Liver (tissue), 10 donors: ENCODE measurements at places on chromosomes 12 and 14.

- no peak for DNase-seq
Measured at GRCh38 chr12:105485321-105485910, 154.9 kb downstream of the C12orf75 start.

DNA sequence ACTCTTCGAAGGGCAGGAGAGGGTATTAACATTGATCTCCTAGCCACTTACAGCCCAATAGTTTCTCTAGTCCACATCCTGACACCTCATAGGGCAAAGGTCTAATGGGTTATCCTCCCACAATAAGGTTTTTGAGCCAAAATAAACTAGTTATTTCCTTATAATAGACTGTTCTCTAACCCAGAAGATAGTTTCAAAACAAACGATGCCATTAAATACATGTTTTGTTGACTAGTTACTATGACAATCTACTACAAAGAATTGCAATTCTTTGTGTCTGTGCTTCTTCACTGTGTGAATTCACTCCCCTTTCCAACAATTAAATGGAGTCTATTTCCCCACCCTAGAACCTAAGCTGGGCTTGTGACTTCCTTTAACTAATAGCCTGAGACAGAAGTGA, 6.4 kb upstream of the ACTR10 start:
- no peak for DNase-seq

DNA sequence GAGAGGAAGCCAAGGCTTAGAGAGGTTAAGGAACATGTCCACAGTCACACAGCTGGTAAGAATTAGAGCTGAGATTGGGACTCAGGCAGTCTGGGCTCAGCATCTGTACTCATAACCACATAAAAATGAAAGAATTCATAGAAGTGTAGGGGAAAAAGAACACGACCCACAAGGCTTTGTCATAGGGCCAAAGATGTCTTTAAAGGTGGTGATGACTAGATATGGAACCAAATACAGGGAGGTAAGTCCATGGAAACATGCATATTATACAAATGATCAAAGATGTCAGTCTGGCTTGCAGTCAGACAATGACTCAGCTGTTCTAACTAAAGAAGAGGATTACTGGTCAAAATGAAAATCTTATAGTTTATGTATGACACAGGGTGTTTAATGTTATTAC, 7.2 kb upstream of the SSPN start:
- no peak for DNase-seq

- no peak for DNase-seq
Measured at GRCh38 chr12:28177905-28178304, 12.4 kb upstream of the CCDC91 start.

DNA sequence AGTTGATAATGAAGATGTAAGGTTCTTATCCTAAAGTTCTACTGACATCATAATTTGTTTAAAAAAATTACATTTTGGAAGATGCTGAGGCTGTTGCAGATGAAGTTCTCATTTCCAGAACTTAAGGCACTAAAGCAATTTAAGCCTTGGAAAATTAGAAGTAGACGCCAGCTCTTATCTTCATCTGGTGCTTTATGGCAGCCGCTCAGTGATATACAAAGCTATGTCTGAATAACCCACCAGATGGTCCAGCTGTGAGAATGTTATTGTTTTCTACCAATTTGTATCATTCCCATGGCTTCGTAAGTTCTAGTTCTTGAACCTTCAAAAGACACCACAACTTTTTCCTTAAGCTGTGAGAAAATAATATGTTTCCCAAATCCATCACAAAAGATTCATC, 212.1 kb upstream of the ARID2 start:
- DNase-seq, result no peak

DNA sequence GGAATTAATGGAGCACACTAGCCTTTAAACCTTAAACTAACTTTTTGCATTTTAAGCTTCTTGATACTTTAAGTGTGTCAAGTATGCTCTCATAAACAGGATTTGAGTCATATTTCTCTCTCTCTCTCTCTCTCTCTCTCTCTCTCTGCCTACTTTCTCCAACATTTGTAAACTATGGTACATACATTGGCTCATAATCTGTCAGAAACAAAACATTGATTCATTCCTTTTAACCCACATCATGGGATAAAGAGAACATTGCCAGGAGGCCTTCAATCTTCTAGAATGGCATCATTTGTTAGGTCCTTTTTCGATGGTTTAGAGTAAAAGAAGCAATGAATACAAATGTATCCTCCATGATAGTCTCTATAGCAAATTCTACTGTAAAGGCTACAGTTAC, 81.6 kb upstream of the RERGL start:
- no peak for DNase-seq

GRCh38 chr14:72708708-72709475, 185.0 kb downstream of the DPF3 start:
- DNase-seq, result no peak

GRCh38 chr12:132561427-132562156, 48.8 kb downstream of the LRCOL1 start:
- DNase-seq, result no peak

- DNase-seq, result no peak
Measured at GRCh38 chr14:81122326-81122725, 98.4 kb downstream of the GTF2A1 start.

DNA sequence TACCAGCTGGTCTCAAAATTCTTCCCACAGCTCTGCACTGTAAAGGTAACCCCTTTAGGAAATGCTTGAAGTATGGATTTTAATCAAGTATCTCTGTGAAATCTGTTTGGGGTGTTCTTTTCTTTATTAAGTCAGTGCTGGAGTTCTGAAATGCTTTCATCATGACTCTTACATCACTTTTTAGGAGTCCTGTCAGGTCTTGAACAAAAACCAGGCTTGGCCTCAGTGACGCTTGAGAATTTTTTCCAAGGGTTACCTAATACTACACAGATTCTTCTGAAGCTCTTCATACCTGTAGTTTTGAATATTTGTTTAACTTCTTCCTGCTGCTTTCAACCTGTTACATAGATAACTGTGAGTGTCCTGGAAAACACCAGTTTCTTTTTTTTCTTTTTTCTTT, 47.0 kb upstream of the KCNH3 start:
- no peak for DNase-seq
